Smooth muscle cell of the pulmonary artery (primary cell): ENCODE measurements at places on chromosomes 6 and 20. TPM values are rescaled to one million over a fixed set of nuclear protein-coding genes. Genes with fewer than 3 reads are reported as not detected.

Gene GNL1
- total RNA-seq: 53.5 and 62.6 TPM in 2 replicates

Gene TRDN
- 0.10 TPM in 1 of 2 replicates, not detected in the other for total RNA-seq

Gene FRK
- total RNA-seq: 1.6 and 2.8 TPM in 2 replicates

Gene LZTS3
- 7.5 and 12.6 TPM in 2 replicates for total RNA-seq

Gene RIMS1
- 2.3 and 3.6 TPM in 2 replicates for total RNA-seq

Gene PTPRT
- total RNA-seq: under 0.01 and 0.07 TPM in 2 replicates

Gene C4A
- 9.4 and 12.3 TPM in 2 replicates for total RNA-seq
